ENCODE measurements at places on chromosomes 2 and 18.
A peak's percentile ranks its signal among the peaks of the same experiment; 100 is the strongest.

GRCh38 chr2:12910431-12910830 lies 193.7 kb downstream of the TRIB2 start:
- no peak for DNase-seq

GRCh38 chr2:16241166-16242160 lies 301.1 kb downstream of the MYCN start:
- no peak for DNase-seq

DNA sequence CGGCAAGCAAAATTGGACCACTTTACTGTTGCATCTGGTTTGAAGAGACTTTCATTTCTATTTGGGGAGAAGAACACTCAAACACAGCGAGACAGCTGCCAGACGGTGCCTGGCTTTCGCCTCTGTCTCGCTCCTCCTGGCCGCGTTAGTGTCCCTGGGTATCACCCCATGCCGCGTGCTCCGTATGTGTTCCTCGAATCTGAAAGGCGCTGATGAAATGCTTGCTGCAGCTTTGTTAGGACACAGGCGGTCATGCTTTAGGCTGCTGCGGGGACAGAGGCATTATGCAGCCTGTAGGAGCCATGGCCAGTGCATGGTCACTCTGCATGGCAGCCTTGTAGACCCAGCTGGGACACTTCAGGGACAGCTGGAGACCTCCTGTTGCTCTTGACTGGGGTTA lies 53.9 kb downstream of the LDLRAD4 start:
- DNase-seq: no peak

DNA sequence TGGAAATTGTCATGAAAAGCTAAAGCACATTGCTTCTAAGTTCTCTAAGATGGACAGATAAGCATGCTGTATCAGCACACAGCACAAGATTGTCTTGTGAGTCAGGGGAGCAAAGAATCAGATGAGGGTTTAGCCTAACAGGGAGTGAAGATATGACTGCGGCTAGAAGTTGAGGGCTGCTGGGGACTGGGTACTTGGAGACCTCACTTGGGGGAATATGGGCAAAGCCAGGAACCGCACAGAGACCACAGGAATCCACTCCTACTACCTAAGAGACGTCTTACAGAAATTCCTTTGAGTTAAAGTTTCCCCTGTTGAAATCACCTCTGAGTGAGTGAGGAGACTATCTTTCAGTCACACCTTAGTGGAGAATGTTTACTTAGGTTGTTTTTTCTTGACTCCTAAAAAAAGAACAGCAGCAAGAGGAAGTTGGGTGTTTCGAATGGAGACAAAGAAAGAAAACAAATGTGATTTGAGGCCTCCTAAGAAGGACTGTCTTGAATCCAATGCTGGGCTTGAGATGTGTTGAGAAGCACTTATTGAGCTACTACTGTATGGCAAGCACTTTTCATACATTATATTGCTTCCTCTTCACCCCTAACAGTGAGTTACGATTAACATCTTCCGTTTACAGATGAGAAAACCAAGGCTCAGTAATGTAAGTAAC lies 100.7 kb downstream of the ANKRD44 start:
- no peak for DNase-seq

DNA sequence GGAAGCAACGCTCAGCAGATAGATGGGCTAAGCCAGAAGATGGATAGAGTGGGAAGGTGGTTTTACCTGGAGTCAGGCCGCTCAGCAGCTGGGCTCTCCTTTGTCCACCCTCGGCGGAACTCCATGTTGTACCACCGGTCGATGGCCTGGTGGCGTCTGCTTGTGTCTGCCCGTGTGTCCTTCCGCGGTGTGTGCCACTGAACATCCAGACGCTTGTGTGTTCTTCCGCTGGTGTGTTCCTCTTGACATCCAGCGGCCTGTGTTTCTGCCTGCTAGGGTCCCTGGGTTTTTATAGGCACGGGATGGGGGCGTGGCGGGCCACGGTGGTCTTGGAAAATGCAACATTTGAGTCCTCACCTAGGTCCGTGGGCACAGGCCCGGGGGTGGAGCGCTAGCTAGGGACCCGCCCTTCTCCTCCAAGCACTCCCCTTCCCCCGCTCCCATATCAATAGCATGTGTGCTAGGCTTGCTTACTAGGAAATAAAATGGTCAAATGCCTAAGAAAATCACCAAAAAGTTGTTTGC lies 1431.7 kb upstream of the ACVR2A start:
- no peak for DNase-seq

DNA sequence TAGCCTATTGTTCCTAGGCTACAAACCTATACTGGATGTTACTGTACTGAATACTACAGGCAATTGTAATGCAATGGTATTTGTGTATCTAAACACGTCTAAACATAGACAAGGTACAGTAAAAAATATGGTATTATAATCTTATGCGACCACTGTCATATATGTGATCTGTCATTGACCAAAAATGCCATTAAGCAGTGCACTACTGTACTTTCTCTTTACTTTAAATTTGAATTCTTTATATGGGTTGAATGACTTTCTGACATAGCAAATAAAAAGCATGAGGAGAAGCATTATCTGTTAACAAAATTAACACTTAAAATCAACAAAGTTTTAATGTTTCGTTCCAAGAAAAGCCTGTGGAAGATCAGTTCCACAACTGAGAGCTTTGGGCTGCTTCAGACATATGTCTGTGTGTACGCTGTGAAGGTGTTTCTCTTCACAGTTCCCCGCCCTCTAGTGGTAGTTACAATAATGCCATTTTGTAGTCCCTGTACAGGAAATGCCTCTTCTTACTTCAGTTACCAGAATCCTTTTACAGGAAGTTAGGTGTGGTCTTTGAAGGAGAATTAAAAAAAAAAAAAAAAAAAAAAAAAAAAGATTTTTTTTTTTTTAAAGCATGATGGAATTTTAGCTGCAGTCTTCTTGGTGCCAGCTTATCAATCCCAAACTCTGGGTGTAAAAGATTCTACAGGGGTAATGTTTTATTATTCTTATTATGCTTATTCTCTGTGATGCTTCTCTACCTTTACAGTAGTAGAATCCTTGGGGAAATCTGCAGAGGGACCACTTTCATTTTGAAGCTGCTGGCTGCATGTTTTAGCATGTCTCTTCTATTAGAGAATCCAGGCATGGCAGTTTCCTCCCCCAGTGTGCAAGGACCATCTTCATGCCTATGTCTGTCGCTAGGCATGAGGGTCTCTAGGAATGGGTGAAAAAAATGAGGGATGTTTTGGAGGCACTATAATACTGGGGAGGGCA lies 54.5 kb downstream of the SCN2A start:
- DNase-seq: peak; percentile 89

GRCh38 chr2:66813525-66813924 lies 378.6 kb downstream of the MEIS1 start:
- DNase-seq: no peak

- DNase-seq: no peak
These were observed 97.4 kb upstream of the DDX18 start for GRCh38 chr2:117717072-117717471.

DNA sequence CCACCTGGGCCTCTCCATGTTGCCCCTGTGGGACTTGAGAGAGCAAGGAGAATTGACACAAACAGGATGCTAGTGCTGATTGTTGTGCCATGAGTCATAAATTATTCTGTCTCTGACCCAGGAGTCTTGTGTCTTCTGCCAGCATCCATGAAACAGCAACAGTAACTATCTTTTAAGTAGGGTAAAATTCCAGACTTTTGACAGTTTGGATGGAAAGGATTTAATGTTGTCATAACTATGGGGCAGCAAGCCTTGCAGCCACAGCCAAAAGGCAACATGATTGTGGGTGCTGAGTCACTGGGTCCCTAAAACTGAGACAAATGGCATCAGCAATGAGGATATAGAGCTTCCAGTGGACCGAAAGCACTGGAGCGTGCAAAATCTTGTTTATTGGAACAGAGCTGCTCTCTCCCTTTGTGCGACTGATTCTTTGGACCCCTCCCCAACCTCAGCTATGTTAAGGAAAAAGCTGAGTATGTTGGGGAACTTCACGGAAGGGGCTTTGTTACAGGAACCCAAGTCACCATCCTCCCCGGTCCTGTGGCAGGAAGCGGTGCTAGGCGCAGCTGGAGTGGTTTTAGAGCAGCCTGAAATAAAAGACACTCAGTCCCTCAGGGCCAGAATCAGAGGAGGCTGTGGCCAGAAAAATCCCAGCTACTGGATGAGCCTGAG lies 9.6 kb upstream of the ITPRIPL1 start:
- DNase-seq: no peak

DNA sequence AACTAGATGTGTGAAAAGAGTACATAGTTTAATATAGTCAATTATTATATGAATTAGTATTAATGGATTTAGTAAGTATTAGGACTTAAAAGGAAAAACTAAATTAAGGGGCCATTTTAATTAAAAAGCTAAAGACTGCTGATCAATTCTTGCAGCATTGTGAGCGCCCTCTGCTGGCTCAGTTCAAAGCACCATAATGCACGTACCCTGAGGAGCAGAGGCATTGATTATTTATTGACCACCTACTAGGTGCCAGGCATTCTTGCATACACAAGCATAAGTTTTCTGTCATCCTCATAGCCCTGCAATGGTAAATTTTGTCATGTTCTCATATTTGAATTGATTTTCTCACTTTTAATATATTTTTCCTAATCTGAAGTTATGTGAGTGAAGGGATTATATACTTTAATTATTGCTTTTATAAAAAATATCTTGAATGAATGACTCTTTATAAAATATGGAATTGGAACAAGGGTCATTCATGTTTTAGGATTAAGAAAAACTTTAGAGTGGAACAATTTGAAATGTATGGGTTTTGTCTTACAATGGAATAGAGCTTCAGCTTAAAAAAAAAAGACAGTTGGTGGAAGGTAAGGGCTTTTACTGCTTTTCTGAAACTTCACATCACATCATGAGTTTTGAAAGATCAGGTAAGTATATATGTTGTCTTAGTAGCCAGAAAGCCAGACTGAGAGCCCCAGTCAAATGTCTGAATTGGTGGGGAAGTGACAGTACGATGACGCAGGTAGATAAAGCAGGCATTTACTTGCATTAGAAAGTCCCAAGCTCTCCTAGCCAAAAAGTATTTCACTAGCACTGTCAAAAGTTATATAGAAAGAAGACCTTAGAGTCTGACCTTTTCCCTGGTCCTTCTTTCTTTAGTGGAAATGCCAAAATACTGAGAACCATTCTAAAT lies 9.7 kb downstream of the ITGA4 start:
- DNase-seq: peak; percentile 23

DNA sequence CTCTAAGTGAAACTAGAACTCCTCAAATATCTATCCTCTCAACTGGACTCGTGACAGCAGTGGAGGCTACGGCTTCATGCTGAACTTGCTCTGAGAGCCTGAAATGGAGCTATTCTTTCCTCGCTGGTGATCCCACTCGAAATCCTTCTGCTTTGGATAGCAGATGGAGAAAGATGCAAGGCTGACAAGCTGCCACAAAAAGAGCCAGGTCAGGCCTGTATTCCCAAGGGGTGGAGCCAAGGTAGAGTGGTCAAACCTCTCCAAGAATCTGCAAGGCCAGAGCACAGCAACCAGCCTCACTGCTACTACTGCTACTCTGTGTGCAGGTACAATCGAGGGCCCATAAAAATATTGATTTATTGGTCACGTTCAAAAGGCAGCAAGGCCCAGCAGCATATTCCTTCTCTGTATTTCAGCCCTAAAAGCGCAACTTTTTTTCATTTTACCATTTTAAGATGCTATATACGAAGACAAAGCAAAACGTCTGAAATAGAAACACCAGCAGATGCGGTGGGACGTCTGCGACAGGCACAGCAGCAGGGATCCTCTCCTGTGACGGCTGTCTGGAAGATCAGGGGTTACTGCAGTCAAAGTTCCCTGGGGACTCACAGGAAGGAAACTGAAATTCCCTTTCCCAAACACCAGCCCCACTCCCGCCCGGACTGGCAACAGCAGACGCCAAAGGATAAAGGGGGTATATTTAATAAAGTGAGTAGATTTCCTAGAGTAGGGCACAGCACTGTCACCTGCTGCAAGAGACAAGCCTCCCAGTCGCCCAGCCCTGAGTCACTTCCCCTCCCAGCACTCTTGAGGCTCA lies 2.4 kb downstream of the SPRED2 start:
- DNase-seq: no peak

- no peak for DNase-seq
These were observed 109.1 kb downstream of the PIK3C3 start for GRCh38 chr18:42064109-42064508.

DNA sequence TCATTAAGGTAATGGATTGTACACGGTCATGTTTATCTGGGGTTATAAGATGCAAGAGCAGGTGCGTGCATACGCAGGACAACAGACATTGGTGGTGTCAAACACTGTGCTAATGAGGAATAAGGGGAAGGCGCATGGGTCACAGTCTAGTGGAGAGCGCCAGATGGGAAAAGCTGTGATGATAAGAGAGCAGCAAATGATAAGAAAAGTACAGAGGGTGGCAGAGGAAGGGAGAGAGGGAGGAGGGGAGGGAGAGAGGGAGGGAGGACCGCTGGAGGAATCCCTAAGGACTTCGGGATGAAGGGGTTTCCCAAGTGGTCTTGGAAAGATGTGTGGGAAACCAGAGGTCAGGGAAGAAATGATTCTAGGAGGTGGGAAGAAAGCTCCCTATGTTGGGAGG lies 2.9 kb downstream of the TNFRSF11A start:
- DNase-seq: peak; percentile 63

GRCh38 chr2:150532879-150533278 lies 45.4 kb upstream of the RND3 start:
- no peak for DNase-seq

GRCh38 chr18:35582899-35583558 lies 1.5 kb downstream of the GALNT1 start:
- DNase-seq: peak; percentile 54

- DNase-seq: no peak
These were observed 21.7 kb upstream of the LRRTM1 start for GRCh38 chr2:80326214-80326613.

DNA sequence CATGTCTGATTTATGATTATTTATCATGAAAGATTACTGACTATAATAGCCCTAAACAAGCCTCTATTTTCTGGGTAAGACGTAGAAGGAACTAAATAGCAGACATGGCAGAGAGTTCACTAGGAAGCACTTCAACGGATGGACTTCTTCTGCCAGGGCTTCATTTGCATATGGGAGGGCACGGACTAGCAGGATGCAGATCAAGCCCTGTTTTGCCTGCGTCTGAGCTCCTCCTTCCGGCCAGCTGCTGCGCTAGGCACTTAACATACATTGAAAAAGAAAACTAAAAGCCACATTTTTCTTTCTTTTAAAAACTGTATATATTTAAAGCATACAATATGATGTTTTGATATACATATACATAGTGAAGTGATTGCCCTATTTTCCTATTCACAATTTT lies 340.0 kb upstream of the MEX3C start:
- DNase-seq: peak; percentile 31

- DNase-seq: no peak
These were observed 192.3 kb downstream of the PMAIP1 start for GRCh38 chr18:60092073-60092472.

- no peak for DNase-seq
These were observed 106.8 kb upstream of the SERPINE2 start for GRCh38 chr2:224145751-224146355.

All from NCI-H146 (cell line).